ENCODE measurements at places on chromosomes 7 and 10.

GRCh38 chr7:23925088-23925487 lies 215.1 kb downstream of the STK31 start:
- DNase-seq = no peak

DNA sequence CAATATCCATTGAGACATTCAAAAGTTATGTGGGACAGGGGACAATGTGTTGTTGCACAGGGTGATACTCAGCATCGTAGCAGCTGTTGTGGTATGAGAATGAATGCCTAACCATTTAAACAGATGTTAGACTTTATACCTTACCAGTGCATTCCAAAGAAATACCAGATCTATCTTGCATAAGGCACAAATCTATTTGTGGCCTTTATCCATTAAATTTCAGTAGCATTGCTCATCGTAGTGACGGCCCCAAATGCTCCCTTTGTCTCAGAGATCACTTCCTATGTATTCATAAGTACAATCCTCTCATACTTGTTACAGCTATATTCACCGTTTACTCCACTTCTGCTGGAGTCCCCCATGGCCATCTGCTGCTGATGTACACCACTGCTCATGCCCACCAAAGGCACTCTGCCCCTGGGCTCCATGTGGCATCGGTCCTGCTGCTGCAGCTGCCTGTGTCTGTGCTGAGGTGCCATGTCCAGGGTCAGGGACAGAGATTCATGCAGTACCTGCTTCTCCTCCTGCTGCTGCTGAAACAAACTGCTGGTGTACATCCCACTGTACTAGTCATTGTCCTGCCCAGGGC lies 96.3 kb downstream of the CPED1 start:
- no peak for DNase-seq

DNA sequence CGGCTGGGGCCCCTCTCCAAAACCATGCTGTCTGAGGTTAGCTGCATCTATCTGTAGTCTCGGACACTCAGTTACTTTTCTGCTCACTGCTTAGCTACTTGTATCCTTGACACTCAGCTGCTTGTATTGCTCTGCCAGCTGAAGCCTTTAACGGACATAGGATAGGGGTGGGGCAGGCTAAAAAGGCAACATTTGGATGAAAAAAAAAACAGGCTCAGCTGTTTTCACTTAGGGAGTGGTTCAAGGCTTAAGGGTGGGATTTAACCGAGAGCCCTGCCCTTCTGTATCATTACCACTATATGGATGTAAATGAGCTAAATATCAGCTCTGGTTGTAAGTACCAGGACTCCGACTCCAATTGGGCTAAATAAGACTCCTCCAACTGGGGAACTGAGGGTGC lies 28.6 kb downstream of the LSMEM1 start:
- no peak for DNase-seq

DNA sequence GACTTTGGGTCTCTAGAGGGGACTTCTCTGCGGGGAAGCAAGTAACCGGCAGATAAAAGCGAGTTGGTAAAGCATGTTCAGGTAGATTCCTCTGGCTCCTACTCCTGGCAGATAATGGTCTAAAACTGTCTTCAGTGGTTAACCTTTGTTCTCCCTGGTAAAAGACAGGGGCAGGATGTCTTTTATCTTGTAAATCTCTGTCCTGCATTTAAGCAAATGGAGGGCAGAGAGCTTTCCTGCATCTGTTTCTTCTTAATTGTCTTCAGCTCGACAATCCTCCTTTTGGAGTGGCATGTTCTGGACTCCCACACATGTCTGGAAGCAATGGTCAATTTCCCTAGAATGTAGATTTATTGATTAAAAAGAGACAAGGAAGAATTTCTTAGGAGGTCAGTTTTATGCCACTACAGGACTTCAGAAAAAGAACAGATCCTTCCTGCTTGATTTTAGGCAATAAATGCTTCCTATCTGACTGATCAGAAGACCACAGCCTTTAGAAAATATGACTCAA lies 16.6 kb downstream of the C7orf33 start:
- DNase-seq = no peak

- peak; percentile 43 for DNase-seq
These were observed 232.1 kb upstream of the GRB10 start for GRCh38 chr7:51014811-51015210.

DNA sequence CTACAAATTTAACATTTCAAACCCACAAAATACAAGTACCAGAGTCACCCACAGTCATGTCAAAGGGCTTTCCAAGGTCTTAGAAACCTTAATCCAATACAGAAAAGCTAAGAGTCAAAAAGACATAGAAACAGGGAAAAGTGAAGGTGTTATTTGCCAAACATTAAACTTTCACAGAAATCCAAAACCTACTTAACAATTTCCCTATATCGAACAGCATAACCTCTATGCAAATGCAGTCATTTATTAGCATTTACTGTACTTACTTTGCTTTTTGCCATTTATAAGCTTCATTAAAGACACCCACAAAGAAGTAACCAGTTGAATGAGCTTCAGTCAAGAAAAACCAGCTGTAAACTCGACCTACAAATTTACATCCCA lies 1.6 kb downstream of the PANK1 start:
- DNase-seq = no peak

GRCh38 chr7:106630648-106631047 lies 30.3 kb downstream of the CCDC71L start:
- no peak for DNase-seq

- no peak for DNase-seq
These were observed 148.5 kb upstream of the PITRM1 start for GRCh38 chr10:3321123-3321522.

- no peak for DNase-seq
These were observed 140.8 kb downstream of the GLCCI1 start for GRCh38 chr7:8109196-8110022.

DNA sequence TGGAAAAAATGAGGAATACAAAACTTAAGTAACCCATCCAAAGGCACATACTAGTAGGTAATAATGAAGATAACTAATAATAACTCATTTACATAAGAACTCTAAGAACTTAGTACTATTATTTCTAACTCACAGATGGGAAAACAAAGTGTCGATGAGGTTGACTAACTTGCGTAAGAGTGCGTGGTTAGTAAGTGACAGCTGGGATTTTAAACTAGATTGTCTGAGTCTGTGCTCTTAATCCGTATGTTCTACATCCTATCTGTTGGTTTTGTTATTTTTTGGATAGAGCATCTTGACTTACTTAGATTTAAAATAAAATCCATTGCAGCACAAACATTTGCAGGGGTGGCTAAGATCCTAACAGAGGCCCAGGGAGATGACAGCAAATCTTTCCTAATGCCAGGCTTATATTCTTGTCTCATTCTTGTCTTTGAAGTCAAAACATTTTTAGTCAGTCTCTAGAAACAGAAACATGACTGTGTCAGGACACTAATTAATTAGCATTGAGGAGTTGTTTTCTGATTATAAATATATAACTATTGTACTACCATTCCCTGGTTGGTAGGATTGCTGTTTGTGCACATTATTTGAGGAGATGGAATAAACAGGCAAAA lies 11.7 kb downstream of the RPA3 start:
- no peak for DNase-seq
